ENCODE measurements at places on chromosomes 16 and 17.

DNA sequence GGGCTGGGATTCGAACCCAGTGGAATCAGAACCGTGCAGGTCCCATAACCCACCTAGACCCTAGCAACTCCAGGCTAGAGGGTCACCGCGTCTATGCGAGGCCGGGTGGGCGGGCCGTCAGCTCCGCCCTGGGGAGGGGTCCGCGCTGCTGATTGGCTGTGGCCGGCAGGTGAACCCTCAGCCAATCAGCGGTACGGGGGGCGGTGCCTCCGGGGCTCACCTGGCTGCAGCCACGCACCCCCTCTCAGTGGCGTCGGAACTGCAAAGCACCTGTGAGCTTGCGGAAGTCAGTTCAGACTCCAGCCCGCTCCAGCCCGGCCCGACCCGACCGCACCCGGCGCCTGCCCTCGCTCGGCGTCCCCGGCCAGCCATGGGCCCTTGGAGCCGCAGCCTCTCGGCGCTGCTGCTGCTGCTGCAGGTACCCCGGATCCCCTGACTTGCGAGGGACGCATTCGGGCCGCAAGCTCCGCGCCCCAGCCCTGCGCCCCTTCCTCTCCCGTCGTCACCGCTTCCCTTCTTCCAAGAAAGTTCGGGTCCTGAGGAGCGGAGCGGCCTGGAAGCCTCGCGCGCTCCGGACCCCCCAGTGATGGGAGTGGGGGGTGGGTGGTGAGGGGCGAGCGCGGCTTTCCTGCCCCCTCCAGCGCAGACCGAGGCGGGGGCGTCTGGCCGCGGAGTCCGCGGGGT, at the start of gene CDH1:
Gene CDH1, plus strand, starts transcription at position 247 of the 684 bp plus-strand sequence. Its CDS starts 124 bp downstream, at position 371.
- H3K36me3 ChIP-seq: no peaks in the 10 kb centered on the region
- H3K4me1 ChIP-seq: peaks cover 11% of the 10 kb centered on the region
- H3K27me3 ChIP-seq: peaks cover 34% of the 10 kb centered on the region
- DNase-seq: peak; percentile 36
- H3K4me3 ChIP-seq: peak within 1 kb of the TSS; percentile 37

GRCh38 chr17:57624386-57624785, 120.7 kb downstream of the CCDC182 start:
- no peak overlapping the region for H3K4me3 ChIP-seq
- H3K27ac ChIP-seq: peak overlapping the region; percentile 7
- H3K4me1 ChIP-seq: peaks cover 23% of the 10 kb centered on the region
- H3K36me3 ChIP-seq: peaks cover 8% of the 10 kb centered on the region
- no peaks in the 10 kb centered on the region for H3K27me3 ChIP-seq

DNA sequence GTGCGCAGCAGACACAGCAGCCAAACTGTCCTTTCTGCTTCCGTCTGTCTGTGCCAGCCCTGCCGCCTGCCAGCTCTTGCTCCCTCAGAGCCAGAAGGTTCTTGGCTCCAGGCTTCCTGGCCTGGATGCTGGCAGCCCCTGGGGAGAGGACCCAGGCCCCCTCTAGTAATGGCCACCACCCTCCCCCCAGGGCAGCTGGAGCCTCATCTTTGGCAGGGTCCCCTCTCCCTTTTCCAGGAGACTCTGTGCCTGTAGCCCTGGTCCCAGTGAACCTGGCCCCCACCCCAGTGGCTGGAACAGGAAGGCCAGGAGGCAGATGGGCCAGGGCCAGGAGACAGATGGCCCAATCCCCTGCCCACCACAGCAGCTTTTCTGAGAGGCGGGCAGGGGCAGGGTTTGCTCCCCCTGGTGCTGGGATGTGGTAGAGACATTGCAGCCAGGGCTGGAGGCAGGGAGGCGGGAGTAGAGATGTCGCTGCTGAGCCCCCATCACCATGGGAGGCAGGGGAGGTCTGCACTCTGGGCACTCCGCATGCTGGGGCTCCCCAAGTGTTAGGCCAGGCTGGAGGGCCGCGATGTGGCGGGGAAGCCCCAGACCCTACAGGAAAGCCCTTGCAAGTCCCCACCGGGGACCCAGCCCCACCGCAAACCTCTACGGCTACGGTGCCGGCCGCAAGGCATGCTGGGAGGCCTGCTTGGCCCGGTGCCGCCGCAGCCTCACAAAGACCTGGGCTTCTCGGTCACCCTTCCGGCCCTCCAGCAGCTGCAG, 16.7 kb downstream of the UNC13D start:
- H3K36me3 ChIP-seq: peaks cover 21% of the 10 kb centered on the region
- peak overlapping the region; percentile 94 for H3K27ac ChIP-seq
- peaks cover 21% of the 10 kb centered on the region for H3K4me1 ChIP-seq
- peak overlapping the region; percentile 54 for H3K4me3 ChIP-seq
- peak; percentile 81 for DNase-seq

GRCh38 chr16:9900576-9900975, 281.7 kb downstream of the GRIN2A start:
- DNase-seq: no peak
- H3K4me3 ChIP-seq: no peak overlapping the region
- H3K36me3 ChIP-seq: no peaks in the 10 kb centered on the region
- H3K27me3 ChIP-seq: no peaks in the 10 kb centered on the region
- no peaks in the 10 kb centered on the region for H3K4me1 ChIP-seq
- no peak overlapping the region for H3K27ac ChIP-seq

DNA sequence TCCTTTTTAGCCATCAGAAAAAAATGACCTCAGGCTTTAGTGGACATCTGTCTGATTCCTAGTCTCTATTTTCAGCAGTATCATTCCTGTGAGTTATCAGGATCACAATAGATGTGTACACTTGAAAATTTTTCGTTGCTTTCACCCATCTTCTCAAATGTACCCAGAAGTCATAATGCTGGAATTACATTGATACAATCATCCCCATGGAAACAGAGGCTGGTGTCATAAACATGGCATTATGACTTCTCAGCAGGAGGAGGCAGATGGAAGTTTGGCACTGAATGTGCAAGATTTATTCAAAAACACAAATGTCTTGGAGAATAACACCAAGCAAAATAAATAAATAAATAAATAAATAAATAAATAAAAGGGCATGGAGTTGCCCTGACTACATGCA, 292.5 kb downstream of the PHKB start:
- H3K4me3 ChIP-seq: no peak overlapping the region
- no peak overlapping the region for H3K27ac ChIP-seq
- peaks cover 4% of the 10 kb centered on the region for H3K27me3 ChIP-seq
- no peaks in the 10 kb centered on the region for H3K36me3 ChIP-seq
- no peak for DNase-seq
- H3K4me1 ChIP-seq: no peaks in the 10 kb centered on the region

Data from activated CD8-positive, alpha-beta T cell treated with anti-CD3 and anti-CD28 coated beads for 36 hours (primary cell).